ENCODE measurements at places on chromosomes 11 and 22. TPM values are rescaled to one million over a fixed set of nuclear protein-coding genes. Genes with fewer than 3 reads are reported as not detected.

The KRTAP5-1 gene
- not detected for polyA plus RNA-seq

The MRGPRF gene
- polyA plus RNA-seq = 26.4 TPM

The CEP126 gene
- 3.8 TPM for polyA plus RNA-seq

The ZNF280A gene
- not detected for polyA plus RNA-seq

The SHANK2 gene
- 30.8 TPM for polyA plus RNA-seq

Data from right renal pelvis (tissue), 4 donors.